ENCODE measurements at places on chromosomes 7 and 10.

- no peak for DNase-seq
Measured at GRCh38 chr10:4291990-4292389, 507.0 kb upstream of the KLF6 start.

- DNase-seq, result no peak
Measured at GRCh38 chr10:84908491-84908890, 580.1 kb downstream of the CCSER2 start.

DNA sequence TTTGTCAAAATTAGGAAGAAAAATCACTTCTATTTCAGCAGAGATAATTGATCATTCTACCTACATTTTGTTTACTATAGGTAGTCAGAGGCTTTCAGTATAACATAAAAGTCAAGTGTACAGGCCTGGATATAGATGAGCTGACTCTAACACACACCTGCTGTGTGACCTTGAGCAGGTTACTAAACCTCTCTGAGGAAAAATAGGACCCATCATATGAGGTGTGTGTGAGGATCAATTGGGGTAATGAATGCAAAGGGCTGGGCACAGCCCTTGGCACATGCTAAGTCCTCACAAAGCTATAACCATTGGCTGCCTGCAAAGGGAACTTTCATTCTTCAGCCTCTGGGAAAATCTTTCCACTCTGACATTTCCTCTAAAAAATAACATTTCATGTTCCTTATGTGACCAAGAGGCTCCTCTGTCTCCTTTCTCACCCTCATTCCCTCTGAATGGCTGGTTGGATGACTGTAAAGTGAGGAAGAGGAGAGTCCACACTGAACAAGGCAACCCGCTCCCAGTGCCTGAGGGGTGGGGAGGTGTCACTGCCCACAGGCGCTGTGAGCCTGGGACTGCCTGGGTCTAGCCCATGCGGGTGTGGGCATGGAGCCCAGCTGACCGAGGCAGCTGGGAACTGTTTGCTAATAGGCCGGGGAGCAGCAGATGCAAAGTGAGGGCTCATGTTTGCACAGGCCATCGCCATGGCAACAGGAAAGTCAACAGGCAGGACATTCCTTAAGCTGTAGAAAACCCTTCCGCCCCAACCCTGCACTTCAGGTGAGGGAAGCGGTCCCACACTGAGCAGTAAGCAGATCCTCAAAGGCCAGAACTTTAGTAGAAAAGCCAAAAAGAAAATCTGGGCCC, 36.8 kb downstream of the MYOF start:
- no peak for DNase-seq

GRCh38 chr10:17272648-17273047, 44.6 kb downstream of the VIM start:
- no peak for DNase-seq

GRCh38 chr7:45975847-45976484, 54.9 kb upstream of the IGFBP3 start:
- DNase-seq, result no peak

- DNase-seq, result no peak
Measured at GRCh38 chr10:26711324-26711723, 13.8 kb downstream of the PDSS1 start.

DNA sequence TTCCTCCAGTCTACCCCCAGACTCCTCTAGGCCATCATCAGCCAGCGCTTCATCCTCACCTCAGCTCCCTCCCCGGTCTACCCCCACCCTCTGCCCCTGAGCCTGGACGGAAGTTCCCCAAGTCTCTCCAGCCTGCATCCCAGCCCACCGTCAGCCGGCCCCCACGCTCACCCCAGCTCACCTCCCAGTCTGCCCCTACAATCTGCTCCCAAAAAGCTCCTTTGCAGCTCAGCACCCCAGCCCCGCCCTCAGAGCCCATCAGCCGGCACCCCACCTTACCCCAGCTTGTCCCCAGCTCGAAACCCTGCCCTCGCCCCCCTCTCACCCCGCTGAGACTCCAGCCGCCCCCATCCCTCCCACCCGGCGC, 322 bp upstream of the RAMP3 start:
- no peak for DNase-seq

GRCh38 chr7:13577566-13578145, 411.8 kb downstream of the ETV1 start:
- DNase-seq, result no peak

DNA sequence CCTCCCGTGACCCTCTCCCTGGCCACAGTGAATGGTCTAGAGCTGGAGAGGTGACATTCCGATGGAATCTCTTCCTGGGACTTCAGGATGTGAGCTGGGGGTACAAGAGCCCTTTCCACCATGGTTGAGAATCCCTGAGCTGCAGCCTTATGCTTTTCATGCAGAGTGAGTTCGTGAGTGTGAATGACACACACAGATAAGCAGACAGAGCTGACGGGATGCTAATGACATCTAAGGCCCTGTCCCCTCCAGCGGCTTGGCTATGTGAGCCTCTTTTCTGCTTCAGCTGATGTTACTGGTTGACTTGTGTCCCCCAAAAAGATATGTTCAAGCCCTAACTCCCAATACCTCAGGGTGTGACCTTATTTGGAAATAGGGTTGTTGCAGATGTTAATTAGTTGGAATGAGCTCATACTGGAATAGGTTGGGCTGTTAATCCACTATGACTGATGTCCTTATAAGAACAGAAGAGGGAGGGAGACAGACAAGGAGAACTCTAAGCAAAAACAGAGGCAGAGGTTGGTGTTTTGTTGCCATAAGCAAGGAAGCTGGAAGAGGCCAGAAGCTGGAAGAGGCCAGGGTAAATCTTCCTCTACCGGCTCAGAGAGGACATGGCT, 111.1 kb upstream of the AFAP1L2 start:
- no peak for DNase-seq

DNA sequence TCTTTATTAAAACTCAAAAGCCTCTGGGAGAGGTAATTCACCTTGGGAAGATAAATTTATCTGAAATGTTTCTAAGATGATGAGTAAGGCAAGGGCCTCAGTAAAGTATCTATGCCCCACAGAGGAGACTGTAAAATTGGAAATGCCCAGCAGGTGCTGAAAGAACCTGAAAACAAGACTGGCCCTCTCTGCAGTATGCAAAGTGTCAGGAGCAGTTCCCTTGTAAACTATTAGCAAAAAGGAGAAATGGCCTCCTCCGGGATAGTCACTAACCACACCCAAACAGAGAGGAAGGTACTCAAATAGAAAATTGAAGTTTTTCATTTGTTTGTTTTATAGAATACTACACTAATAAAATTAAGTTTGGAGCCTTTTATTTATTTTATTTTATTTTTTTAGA, 81.2 kb downstream of the FZD1 start:
- DNase-seq, result no peak

- no peak for DNase-seq
Measured at GRCh38 chr7:47588704-47589225, 6.9 kb upstream of the TNS3 start.

DNA sequence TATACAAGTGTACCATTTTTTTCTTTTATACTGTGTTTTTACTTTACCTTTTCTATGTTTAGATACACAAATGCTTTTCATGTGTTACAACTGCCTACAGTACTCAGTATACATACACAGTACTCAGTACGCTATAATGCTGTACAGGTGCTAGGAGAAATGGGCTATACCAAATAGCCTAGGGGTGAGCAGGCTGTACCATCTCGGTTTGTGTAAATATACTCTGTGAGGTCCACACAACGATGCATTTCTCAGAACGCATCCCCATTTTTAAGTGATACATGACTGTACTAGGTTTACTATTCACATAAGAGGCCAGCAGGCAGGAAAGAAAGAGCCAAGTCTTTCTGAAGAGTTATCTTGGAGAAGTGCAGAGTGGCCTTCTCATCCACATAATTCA, 426.4 kb upstream of the MTPN start:
- DNase-seq, result no peak
